ENCODE measurements at places on chromosomes 3 and 15.
A peak's percentile ranks its signal among the peaks of the same experiment; 100 is the strongest.

DNA sequence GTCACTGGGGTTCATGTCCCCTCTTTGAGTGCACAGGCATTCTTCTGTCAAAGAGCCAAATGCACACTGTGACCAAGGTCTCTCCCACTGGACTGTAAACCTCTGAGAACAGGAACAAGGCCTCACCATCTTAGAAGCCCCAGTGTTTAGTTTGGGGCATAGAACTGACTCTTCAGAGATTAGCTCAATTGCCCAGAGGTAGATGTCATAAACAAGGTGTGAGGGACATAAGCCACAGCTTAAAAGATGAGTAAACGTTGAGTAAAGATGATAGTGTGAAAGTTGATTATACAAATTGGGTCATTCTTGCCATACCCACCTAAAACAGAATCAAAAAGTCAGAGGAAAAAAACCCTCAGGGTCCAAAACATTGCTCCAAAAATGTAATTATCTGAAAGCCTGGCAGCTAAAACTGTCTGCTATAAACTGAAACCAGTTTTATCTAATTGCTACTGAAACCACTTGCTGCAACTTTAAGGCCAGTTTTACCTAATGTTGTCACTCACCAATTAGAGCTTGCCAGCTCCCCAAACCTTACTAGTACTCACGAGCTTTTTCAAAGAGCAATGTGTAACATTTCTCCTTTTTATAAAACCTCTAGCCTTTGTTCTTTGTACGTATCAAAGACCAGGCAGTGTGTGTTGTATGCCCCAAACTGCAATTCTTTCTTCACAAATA is 415.2 kb downstream of the RAP2B start:
- no peak for DNase-seq

DNA sequence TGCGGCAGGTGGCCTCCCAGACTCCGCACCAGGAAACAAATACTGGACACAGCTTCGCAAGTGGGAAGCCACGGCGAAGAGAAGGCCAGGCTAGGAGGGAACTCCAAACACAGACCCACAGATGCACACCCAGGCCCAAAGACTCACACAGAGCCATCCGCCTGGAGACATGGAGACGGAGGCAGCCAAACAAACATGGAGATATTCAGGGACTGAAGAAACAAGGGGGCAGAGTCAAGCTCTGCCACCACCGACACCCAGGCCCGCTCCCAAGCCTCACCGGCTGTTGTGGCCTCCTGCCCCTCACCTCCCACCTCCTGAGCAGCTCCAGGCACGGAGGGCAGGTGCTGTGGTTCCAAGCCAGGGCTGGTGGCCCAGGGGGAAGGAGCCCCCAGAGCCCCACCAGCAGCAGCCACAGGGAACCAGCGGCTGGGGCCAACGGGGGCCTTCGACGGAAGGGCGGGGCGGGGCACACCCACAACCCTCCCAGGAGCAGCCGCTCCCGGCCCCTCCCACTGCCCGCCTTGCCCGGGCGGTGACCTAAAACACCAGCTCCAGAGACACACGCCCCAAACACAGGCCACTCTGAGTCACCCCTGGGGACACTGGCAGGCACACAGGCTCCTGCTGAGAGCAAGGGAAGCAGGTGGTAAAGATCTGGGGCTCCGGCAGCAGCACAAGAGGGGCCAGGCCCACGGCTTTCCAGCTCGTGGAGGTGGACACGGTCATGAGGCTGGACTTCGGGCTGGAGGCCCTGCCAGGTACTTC is 31.9 kb downstream of the TNK2 start:
- DNase-seq: no peak

DNA sequence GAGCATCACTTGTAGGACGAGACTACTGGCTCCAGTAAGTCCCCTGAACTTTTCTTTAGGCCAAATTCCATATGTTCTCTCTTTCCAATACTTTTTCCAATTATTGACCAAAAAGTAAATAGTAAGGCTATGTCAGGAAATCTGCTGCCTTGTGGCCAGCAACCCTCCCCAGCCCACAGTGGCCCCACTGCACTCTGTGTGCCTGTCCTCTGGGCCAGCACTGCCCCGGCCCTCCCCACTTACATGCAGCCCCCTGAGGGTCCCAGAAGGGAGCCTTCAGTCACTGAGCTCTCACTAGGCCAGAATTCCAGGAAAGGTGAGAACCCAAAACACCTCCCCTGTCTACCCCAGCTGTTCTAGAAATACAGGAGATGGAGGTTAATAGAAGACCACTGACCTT is 21.3 kb upstream of the ALDH1A3 start:
- DNase-seq: no peak

GRCh38 chr3:123286308-123287023 is 84.7 kb downstream of the SEC22A start:
- no peak for DNase-seq

DNA sequence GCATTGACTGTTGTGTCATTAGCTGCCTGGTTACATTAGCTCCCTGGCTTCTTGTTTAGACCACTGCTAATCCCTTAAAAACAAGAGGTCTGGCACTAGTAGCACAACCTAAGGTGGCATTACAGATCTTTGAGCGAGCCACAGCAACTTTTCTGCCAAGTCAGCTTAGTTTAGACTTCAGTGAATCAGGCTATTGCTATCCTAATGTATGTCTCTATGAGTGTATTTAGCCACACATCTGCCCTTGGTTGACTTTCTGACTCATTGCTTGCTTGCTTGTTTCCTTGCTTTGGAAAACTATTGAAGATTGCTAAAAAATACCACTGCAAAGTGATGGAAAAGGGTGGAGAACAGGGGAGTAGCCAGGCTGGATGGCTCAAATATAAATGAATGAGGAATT is 50.2 kb downstream of the CHP1 start:
- no peak for DNase-seq

GRCh38 chr3:150371741-150372254 is 36.3 kb upstream of the TSC22D2 start:
- DNase-seq: no peak

DNA sequence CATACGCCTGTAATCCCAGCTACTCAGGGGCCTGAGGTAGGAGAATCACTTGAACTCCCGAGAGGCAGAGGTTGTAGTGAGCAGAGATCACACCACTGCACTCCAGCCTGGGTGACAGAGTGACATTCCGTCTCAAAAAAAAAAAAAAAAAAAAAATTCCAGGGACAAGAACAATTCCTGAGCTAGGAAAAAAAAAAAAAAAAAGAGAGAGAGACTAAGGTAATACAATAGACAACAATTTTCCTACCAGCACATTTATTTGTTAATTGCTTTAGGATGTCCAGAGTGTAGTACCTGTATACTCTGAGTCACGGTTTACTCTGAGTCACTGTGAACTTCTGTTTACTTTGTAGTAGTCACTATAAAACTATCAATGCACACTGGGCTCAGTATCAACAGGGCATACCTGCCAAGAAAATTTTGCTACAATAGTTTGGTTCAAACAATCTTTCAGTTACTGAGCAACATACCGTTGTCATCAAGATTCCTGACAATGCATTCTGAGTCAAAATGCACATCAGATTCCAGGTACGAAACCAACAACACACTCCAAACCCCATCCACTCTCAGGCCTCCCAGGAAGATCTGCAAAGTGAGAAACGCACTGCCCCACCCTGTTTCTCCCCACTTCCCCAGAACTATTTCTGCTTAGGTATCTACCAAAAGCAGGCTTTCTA is 28.3 kb downstream of the IGF2BP2 start:
- DNase-seq: no peak

- no peak for DNase-seq
Observed at GRCh38 chr15:40439461-40439959, 1.2 kb upstream of the BAHD1 start.

DNA sequence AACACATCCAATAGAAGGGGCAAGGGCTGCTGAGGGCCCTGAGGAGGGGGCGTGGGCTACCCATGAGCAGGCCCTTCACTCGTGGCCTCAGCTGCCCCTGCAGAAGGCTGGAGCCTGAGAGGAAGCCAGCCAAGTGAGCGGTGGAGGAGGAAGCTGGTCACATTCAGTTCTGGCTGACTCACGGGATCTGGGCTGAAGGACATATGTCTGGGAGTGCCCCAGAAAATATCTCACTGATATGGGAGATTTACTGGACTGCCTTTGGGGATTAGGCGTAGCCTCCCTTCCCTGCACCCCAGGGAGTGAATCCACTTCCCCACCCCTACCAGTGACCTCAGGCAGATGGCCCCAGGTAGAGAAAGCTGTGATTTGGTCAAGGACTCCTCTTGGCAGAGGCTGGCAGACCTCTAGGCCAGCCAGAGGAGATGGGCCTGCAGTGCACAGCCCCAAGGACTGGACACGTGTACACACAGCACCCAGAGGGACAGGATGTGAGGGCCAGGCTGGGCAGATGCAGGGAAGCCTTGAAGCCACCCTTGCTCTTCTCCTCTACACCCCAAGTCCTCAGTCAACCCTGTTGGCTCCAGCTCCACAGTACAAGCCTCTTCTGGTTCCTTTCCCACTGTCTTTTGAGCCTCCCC is 14.2 kb upstream of the ANKDD1A start:
- no peak for DNase-seq

- no peak for DNase-seq
Observed at GRCh38 chr15:82036461-82036860, 9.4 kb downstream of the MEX3B start.

GRCh38 chr3:64291345-64291744 is 66.1 kb upstream of the PRICKLE2 start:
- DNase-seq: no peak

DNA sequence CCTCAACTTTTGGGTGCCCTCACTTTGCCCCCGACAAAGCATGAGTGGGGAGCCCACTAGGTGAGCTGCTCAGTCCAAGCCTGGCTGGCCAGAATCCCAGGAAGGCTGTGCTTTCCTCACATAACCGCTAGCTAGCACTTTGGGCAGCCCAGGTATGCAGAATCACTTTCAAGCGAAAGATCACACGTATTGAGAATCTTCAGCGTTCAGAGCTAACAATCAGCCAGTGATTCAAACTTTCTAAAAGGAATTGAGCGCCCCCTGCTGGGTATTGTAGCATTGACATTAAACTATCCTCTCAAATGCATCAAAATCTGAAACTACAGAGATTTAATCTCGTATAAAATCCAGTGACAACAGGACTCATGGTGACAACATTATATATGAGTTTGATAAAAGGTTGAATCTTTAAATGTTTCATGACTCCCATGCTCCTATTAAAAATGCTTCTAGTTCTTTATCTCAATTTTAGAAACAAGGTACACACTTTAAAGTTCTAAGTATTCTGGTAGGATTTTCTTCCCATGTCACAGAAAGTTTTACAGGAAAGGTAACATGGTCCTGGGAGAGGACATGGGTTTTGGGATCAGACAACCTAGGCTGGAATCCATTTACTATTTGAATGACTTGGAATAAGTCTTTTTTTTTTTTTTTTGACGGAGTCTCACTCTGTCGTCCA is 11.8 kb downstream of the ANAPC13 start:
- DNase-seq: peak; percentile 54

Data from activated T-helper 1 cell treated with anti-CD3 and anti-CD28 coated beads, Interleukin-2, amount 50 U/mL, for 16 hours (primary cell).